Memory B cell (primary cell): ENCODE measurements at places on chromosomes 4 and X.

- H3K4me3 ChIP-seq: no peak overlapping the region
- no peaks in the 10 kb centered on the region for H3K27me3 ChIP-seq
- no peaks in the 10 kb centered on the region for H3K4me1 ChIP-seq
These were observed 137.5 kb downstream of the RASL11B start for GRCh38 chr4:52999626-53000025.

DNA sequence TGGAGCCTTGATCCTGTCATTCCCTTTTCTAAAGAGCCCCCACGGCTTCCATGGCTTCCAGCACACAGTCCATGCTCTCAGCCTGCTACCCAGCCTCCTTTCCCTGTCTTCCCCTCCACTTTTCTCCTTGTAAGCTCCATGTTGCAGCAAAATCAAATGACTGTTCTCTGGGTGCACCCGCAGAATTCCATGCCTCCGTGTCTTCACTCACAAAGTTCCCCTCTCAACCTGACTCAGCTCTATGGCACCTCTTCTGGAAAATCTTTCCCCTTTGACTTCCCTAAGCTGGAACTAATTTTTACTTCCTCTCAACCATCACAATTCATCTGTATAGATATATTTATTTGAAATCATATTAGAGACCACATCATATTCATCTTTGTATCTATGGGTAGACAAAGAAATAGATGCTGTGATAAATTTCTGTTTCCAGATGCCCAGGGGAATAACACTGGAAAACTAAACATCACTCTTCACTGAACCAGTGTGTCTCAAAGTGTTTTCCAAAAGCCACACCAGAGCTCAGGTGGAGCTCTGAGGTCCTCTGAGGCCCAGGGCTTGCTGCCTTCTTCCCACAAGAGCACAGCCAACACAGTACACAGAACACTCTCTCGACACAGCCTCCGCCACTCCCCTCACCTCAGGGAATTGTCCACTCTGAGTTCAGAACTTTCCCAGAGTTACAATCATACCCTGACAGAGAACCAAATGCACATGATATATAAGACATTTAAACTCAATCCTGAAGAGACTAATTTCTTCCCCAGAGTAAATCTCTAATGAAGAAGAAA lies 3.3 kb downstream of the SETD7 start:
- no peaks in the 10 kb centered on the region for H3K27me3 ChIP-seq
- no peak for DNase-seq
- peaks cover 31% of the 10 kb centered on the region for H3K4me1 ChIP-seq
- H3K27ac ChIP-seq: peak overlapping the region; percentile 26
- no peak overlapping the region for H3K4me3 ChIP-seq
- H3K36me3 ChIP-seq: peaks cover 2% of the 10 kb centered on the region

DNA sequence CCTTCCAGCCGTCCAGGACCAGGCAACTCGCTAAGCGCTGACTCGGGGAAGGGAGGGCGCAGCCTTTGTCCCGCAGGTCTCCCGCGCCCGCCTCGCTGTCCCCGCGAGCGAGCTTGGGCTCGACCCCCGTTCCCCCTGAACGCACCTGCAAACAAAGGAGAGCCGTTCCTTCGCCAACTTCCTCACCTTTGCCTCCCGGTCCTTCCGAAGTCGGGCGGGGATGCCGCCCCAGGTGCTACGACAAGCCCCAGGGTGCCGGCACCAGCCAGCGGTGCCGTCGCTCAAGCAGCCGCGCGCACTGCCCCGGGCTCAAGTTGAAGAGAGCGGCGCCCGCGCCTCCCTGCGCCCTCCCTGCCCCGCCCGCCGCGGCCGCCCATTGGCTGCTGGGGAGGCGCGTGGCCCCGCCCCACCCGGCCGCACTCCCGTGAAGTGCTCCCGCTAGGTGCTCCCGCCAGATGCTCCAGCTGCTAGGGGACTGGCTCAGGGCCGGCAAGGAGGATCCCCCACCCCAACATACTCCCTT lies 107.1 kb downstream of the NSUN7 start:
- peak overlapping the region; percentile 79 for H3K4me3 ChIP-seq
- peaks cover 26% of the 10 kb centered on the region for H3K27me3 ChIP-seq
- peak; percentile 34 for DNase-seq
- H3K4me1 ChIP-seq: peaks cover 18% of the 10 kb centered on the region
- no peaks in the 10 kb centered on the region for H3K36me3 ChIP-seq

DNA sequence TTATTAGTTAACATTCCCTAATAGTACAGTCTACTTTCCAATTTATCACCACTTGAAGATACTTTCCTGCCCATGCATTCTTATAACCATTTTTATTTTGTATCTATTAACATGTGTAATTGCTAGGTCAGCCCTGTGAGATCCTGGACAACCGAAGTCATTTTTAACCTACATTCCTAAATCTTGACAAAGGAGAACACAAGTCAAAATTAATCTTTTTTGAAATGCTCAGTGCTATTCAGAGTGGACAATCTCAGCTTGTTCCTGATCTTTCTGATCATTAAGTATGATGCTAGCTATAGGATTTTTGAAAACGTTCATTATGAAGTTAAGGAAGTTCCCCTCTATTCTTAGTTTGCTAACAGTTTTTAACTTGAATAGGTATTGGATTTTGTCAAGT lies 37.5 kb downstream of the ANXA10 start:
- H3K4me3 ChIP-seq: no peak overlapping the region
- H3K27ac ChIP-seq: no peak overlapping the region
- no peaks in the 10 kb centered on the region for H3K36me3 ChIP-seq
- no peak for DNase-seq
- no peaks in the 10 kb centered on the region for H3K27me3 ChIP-seq
- no peaks in the 10 kb centered on the region for H3K4me1 ChIP-seq

GRCh38 chrX:153625271-153626024 lies 21.6 kb upstream of the DUSP9 start:
- H3K27me3 ChIP-seq: peaks cover 12% of the 10 kb centered on the region
- no peak overlapping the region for H3K27ac ChIP-seq
- DNase-seq: no peak
- H3K4me3 ChIP-seq: no peak overlapping the region
- peaks cover 2% of the 10 kb centered on the region for H3K4me1 ChIP-seq
- H3K36me3 ChIP-seq: no peaks in the 10 kb centered on the region

DNA sequence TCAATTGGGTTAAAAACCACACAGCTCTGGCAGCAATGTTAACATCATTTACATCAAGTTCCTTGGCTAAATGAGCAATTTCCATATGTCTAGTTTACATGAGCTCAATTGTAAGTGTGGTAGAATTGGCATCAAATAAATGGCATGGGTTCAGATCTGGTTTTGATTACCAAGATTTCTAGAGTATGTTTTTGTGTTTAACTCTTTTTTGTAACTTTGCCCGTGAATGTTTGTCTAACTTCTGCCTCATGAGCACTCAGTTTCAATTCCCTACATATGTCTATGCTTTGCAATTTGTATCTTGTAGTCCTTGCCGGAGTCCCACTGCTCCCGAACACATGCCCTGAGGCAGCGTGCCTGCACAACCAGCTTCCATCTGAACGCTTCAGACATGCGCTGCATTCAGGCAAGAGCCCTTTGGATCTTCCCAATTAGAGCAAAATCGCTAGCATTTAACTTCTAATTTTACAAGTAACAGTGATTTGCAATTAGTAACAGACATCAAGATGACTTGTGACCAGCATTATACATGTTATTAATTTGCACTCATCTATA lies 644.4 kb downstream of the TRIML1 start:
- H3K36me3 ChIP-seq: no peaks in the 10 kb centered on the region
- no peak for DNase-seq
- H3K4me3 ChIP-seq: no peak overlapping the region
- no peaks in the 10 kb centered on the region for H3K27me3 ChIP-seq
- H3K4me1 ChIP-seq: no peaks in the 10 kb centered on the region
- no peak overlapping the region for H3K27ac ChIP-seq
